ENCODE measurements at places on chromosomes 1 and 21. TPM values are rescaled to one million over a fixed set of nuclear protein-coding genes. Genes with fewer than 3 reads are reported as not detected.
A peak's percentile ranks its signal among the peaks of the same experiment; 100 is the strongest.

- no peak for DNase-seq
Measured at GRCh38 chr21:37341254-37341960, 25.2 kb upstream of the DYRK1A start.

DNA sequence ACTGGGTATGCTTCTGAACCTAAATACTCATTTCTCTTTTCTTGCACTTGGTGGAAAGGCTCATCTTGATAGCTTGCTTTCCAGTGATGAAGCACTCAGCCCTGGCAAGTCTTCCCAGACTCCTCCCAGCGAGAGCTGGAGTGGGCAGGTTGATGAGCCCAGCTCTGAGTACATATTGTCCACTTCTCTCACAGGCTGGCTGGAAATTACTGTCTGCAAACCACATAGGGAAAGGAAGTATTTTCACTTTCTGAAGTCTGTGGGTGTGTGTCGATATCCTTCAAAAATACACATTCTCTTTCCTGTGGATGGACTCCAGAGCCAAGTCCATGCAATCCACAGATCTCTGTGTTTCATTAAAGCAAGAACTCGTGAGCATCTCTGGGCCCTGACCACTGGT is 38.7 kb upstream of the CNTN2 start:
- no peak for DNase-seq

GRCh38 chr1:241934201-241934848 is 23.2 kb upstream of the BECN2 start:
- no peak for DNase-seq

GRCh38 chr1:25477448-25478034 is 46.8 kb downstream of the MACO1 start:
- DNase-seq: no peak

DNA sequence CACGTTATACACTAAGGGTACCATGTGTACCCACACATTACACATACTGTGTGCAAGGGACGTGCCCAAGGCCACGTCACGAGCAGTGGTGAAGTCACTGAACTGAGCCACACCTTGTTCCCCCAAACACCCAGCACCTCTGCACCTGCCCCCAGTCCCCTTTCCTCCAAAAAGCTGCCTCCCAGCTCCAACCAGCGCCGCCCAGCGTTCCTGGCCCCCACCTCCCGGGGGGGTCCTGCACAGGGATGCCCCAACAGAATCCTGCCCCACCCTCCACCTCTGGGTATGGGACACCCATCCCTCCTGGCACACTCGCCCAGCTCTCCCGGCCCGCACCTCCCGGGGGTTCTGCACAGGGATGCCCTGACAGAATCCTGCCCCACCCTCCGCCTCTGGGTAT is 54.1 kb downstream of the CHD5 start:
- DNase-seq: no peak

DNA sequence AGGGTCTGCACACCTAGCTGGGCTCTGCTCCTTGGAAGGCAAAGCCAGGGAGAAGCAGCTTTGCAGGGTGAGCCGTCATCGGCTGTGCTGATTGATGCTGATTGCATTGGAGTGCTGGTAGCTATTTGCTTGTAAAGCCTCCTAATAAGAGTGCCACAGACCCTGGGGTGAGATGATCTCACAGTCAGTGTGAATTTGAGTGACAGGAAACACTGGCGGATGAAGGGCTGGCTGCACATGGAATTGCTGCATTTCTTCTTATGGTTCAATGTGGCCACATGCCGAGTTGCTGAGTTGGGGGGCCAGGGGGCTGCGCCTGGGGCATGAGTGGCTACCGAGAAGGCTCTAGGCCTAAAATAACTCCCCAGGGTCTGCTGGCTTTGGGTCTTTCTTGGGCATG is 138.2 kb upstream of the CACNA1E start:
- no peak for DNase-seq

GRCh38 chr1:41380195-41380594 is 19.0 kb downstream of the FOXO6 start:
- no peak for DNase-seq

DNA sequence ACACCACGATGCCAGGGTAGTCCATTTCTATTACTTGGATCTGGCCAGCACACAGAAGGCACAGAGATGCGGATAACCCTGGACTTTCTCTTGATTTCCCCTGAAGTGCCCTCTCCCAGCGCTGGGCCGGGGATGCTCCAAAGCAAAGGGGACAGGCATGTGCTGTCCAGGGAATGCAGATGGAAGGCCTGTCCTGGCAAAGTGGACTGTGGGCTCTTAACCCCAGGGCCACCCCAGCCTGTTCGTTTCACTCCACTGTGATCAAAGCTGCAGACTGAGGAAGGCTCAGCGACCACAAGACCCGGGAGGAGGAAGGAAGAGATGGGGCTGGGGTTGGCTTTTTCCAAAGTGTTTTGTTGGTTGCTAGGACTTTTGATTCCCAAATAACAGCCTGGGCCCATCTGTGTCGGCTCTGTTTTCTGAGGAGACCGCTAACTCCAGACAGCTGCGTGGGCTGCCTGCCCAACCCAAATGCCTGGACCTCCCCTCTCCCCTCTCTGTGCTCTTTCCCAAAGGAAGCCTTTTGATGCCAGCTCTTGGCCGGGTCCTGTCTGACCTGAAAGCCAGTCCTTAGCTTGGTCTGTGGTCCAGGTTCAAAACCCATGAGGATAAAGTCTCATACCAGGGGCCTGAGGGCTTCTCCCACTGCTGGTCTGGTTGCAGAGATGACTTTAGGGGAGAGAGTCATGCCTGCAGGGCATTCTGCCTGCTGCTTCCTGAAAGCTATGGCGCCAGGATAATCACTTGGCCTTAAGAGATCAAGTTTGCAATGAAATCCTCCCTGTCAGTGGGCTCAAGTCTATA is 119.6 kb upstream of the CD34 start:
- DNase-seq: peak; percentile 67

GRCh38 chr1:172342584-172343239 is 77.8 kb upstream of the C1orf105 start:
- no peak for DNase-seq

GRCh38 chr1:231311720-231312431 is 25.8 kb downstream of the EXOC8 start:
- DNase-seq: no peak

DNA sequence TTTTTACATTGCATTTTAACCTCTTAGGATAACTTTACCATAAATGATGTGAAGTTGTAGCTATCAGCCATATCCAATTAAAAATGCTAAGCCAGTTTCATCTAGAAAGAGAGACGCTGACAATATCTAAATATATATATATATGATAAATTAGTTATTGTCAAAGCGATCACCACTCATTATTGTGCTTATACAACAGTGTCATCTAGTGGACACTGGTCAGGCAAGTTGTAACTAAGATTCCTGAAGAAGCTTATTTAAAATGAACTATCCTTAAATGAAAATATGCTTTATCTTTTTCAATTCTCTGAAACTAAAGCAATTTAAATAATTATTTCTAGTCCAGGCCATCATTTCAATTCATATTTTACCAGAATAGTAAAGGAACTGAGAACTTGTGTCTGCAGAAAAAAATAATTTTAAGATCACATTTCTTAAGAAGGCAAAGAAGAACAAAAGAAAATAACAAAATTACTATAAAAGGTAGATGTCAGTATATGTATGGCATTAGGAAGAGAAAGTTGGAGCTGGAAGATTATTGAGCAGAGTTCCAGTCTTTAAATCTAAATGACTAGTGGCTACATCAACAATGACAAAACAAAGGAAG is 193.3 kb upstream of the SNX7 start:
- DNase-seq: no peak

- no peak for DNase-seq
Measured at GRCh38 chr1:19369396-19370090, 57.4 kb downstream of the SLC66A1 start.

DNA sequence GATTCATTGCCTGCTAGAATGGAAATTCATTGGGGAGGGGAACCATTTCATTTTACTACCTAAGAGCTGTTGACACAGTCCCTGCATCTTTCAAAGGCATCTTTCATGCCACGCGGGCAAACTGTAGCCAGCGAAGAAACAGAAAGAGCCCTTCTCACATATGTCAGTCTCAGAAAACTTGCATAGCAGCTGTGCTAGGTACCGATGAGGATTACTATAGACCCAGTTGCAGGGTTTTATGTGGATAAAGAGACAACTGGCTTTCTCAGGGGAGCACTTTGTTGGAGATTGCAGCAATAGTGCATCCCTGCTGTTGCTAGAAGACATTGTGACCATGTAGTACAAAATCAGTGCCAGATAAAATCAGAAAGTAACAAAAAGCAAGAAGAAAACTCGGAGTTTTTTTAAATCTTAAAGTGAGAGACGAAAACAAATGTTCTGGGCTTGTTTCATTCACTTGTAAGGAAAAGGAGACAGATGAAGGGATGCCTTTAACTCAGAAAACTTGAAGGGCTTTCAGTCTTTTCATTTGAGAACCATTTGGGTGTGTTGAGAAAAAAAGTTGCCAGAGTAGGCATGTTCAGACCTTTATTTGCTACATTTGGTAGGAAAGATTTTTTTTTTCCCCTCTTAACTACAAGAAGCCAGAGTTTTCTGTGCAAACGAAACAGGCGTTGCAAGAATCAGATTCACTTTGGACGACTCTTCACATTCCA is 804.1 kb downstream of the USP25 start:
- DNase-seq: no peak

- no peak for DNase-seq
Measured at GRCh38 chr1:26114165-26114927, 2.7 kb downstream of the PDIK1L start.

DNA sequence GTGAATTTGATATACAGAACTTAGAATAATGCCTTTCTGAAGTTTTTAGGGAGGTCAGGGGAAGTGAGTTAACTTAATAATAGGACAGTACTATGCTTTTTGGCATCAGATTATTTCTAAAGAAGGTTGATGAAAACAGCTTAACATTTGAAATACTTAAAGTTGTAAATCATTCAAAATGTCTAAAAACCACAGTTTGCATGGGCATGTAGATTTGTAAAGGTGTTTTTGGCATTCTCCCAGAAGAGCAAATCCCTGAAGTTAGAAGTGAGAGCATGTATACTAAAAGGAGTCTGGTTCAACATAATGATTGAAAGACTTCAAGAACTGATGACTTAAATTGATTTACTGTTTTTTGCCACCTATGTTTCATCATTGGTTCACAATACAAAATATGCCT is 6.7 kb downstream of the DR1 start:
- DNase-seq: no peak

KRTAP11-1 gene
- total RNA-seq: not detected

KIF17 gene
- 4.6 TPM for total RNA-seq

SPRR2D gene
- not detected for total RNA-seq

MYCL gene
- 0.32 TPM for total RNA-seq

FAM163A gene
- total RNA-seq: not detected

CD164L2 gene
- not detected for total RNA-seq

SELL gene
- total RNA-seq: 23.0 TPM

TFF1 gene
- not detected for total RNA-seq

Data from mesenteric fat pad (tissue), 1 donor.